ENCODE measurements at places on chromosomes 12 and 14.

DNA sequence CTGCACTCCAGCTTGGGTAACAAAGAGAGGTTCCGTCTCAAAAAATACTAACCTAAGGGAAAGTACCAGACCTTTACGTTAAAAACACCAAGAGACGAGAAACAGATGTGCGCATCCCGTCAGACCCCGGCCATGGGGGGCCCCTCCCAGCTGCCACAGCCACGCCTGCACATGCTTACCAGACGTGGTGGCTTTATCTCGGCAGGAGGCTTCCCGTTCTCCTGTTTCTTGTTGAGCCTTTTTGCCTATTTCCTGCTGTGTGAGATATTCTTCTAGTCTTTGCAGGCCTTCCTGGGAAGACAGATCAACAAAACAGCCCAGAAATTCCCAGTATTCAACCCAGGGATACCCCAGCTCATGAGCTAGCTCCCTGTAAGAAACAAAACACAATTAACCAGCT is 23.6 kb downstream of the PGAM5 start:
- DNase-seq, result no peak

DNA sequence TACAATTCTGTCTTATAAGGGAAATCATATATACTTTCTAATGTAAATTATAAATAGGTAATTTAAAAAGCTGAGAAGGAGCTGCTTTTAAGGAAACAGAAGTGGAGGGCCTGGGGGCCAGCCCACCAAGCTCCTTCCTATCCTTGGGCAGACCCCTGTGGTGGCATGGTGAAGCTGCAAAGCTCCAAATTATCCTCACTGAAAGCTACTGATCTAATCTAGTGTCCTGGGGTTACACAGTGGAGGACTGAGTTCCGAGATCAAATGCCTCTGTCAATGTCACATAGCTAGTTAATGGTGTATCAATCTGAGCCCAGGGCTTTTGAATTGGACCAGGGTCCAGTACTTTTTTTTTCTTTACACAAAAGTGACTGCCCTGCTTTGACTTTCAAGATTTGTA is 355.4 kb downstream of the CEP128 start:
- DNase-seq, result no peak

- no peak for DNase-seq
These were observed 126.0 kb upstream of the HIF1A start for GRCh38 chr14:61569308-61569707.

DNA sequence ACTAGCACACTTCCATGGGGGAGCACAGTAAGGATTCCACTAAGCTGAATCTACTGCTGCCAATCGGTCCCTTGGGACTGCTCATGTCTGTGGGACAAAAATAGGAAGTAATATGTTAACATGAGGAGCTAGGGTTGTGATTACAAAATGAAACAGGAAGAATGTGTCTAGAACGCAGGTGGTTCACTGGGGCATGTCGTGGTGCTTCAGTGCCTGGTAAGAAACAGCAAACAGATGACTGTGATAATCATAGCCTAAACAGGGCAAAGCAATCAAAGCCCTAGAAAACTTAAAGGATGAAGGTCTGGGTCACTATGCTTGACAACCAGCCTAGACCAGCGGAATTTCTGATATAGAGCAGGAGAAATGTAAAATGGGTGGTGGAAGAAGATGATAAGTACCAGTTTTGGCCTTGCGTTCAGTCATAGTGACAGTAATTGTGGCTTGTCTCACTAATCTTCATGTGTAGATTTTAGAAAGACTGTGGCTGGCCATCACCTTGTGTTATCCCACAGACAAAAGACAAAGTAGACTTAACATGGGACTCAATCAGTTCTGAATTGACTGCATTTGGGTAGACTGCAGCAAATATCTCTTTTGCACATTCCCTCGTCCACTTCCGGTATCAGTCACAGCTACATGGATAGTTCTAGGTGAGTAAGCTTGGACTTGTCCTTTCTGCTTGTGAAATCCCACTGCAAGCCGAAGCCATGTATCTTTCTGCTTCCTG is 51.4 kb downstream of the WASHC3 start:
- DNase-seq, result no peak

- no peak for DNase-seq
These were observed 46.0 kb upstream of the DYNC1H1 start for GRCh38 chr14:101918065-101918989.

DNA sequence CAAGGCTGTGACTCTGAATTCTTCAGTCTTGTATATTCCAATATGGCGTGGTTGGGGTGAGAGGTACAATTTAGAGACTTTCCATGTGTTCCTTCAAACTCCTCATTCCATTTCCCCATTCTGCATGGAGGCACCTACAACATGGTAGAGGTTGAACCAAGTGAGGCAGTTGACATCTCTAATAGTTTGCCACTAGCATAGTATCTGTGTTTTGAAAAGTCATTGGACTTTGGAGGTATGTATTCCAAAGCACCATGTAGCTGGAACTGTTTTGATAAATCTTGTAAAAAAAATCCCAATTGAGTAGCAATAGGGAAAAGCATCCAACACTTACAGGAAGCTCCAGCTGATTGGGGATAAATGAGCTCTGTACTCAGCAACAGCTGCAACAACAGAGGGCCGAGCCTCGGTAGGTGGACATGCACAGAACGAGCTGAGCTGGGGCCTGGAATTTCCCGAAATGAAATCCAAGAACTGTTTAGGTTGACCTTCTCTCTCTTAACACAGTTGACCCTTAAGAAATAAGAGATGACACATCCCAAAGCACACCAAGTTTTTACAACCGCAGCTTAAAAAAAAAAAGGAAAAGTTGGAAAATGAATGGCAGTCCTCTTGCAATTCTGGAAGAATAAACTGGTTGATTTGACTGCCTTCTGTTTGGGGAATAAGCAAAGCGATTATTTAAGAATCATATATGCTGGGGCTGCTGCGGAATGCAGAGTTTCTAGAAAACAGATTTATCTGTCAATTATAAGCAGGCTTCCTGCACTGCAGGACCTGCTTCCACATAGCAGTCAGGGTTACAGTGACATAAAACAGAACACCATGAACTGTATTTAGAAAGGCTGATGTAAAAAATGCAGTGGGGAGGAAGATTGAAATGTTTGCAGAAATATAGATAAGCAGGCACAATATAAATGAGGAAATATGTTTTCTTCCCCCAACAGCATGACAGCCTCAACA is 194.6 kb upstream of the KRR1 start:
- DNase-seq, result no peak
